Activated CD4-positive, alpha-beta T cell treated with anti-CD3 and anti-CD28 coated beads for 4 hours (primary cell): ENCODE measurements at places on chromosomes 12 and 14.

DNA sequence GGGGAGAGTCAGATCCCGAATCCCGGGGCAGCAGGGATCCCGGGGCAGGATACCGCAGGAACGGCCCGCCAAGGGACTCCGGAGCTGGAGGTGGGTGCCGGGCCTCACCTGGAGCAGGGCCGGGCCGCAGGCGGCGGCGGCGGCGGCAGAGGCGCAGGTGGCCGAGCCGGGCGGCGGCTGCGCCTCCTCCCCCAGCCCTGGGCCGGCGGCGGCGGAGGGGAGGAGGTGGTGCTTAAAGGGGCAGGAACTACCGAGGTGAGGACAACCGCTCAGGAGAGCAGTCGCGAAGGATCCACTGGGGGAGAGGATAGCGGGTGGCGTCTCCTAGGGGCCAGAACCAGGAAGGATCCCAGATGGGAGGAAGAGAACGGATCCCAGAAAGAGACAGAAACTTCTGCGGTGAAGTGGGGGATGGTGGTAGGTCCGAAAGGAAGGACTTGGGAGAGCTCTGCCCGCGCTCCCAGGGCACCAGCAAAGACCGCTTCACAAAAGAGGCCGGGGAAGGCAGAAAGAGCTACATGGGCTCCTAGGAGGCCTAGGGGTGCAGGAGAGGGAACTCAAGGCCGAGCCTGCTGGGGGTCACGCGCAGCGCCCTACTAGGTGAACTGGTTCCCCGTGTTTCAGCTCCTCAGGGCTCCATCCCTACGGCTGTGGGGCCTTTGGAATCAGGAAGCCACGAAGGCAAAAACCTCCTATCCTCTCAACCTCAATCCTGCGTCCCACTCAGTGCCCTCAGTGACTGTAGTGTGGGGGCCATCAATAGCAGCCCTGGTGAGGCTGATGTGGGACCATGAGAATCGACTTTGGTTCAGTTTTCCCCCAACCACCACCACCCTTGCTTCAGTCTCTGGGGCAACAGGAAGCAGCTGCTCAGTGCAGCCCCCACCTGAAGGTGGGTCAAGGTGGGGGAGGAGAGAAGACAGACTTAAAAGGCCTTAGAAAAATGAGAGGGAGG is 5.0 kb upstream of the BAZ2A start:
- peak; percentile 51 for DNase-seq

GRCh38 chr14:103676881-103677675 is 38.2 kb downstream of the XRCC3 start:
- DNase-seq = no peak

DNA sequence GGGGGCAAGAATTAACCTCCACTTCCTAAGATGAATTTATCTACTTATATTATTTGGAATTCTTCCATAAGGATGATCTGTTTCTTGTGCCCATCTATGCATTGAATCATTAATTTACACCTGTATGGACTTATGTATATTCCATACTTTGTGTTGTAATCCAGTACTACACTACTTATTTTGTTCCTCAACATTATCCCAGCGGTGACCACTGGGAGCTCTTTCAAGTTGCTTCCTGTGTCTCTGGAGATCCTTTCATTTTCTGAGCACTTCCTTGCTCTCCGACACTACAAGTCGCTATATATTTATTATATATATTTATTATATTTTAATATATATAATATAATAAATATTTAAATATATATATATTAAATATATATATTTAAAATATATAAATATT is 54.9 kb upstream of the SCN8A start:
- no peak for DNase-seq

GRCh38 chr14:90442388-90442787 is 45.6 kb downstream of the CALM1 start:
- DNase-seq = no peak

- peak; percentile 46 for DNase-seq
Observed at GRCh38 chr14:24051789-24052655, at the start of gene CARMIL3. TSS of gene CARMIL3 (plus strand) at chr14:24052009. CDS start at chr14:24052154, 145 bp downstream.

DNA sequence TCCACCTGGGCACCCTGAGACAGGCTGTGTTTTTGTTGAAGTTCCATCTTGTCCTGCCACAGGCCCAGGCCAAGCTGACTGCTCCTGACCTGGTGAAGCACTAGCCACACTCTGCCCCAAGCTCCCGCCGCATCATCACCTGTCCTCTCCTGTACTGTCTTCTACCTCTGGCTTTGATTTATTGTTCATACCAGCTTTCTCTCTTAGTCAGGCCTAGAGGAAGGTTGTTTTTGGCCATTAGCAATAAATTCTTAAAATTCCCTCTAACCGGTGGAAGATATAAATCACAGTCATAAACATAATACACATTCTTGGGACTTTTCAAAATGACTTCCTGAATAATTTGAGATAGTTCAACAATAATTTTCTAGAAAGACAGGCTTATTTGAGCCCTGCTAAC is 169.4 kb downstream of the DAD1 start:
- no peak for DNase-seq

- DNase-seq = no peak
Observed at GRCh38 chr12:58533652-58534051, 386.7 kb downstream of the LRIG3 start.
